T-cell (primary cell): ENCODE measurements at places on chromosomes 3 and 15. TPM values are rescaled to one million over a fixed set of nuclear protein-coding genes. Genes with fewer than 3 reads are reported as not detected.

DNA sequence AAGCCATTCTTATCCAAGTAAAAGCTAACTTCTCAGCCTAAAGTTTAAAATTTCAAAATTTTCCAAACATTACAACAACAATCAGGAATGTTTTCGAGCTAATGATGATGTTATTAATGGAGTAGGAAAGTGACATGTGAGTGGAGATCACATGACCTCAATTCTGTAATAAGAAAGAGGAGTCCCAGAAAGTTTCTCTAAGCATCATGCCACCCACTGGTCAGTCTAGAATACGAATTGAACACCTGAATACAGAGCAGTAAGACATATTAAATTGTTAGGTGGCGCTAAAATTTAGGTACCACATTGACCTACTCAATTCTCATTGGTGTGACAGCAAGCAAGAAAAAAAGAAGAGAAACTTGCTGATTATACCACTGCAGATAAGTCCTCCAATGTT is 163.9 kb downstream of the DCLK3 start:
- no peak for DNase-seq

GRCh38 chr3:111260878-111261277 is 189.3 kb downstream of the NECTIN3 start:
- no peak for DNase-seq

DNA sequence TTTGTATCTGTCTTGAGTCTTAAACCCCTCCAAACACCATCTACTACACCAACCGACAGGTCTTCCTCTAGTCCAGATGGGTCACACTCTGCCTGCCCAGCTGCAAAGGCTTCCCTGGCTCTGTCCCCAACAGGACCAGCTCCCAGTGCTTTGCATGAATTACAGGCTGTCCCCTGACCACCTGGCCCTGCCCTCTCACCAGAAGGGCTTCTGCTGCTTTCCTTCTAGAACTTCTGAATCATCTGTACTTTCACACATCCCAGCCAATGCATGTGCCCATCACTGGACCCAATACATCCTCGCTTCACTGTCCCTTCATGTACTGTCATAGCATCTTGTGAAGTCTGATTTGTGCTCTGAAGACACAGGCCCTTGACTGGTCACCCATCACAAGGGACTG is 53.6 kb downstream of the HOMER2 start:
- DNase-seq: no peak

LRRC2 gene
- total RNA-seq: 0.58 TPM

REC114 gene
- total RNA-seq: not detected

SH3GL3 gene
- not detected for total RNA-seq

CLRN1 gene
- not detected for total RNA-seq
